ENCODE measurements at places on chromosomes 7 and 10.

GRCh38 chr7:70836946-70837345 lies 295.0 kb upstream of the GALNT17 start:
- DNase-seq: no peak

GRCh38 chr7:50141131-50141530 lies 48.1 kb upstream of the ZPBP start:
- DNase-seq: no peak

DNA sequence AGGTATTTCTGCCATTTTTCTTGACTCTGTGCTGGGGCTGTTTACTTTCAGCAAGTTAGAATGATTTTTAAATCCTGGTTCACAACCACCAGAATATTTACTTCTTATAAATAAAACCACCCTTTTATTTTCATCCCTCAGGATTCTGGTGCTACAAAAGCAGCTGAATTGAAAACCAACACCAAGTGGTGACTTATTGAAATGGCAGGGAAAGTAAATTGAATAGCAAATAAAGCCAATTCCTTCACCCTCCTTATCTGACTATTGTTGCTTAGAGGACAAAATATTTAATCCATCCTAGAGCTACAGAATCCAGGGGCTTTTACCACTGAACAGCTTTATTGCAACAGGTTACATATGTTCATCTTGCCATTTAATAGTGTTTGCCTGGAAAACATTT lies 828.6 kb upstream of the GHITM start:
- no peak for DNase-seq

GRCh38 chr7:23788843-23789242 lies 78.8 kb downstream of the STK31 start:
- no peak for DNase-seq

DNA sequence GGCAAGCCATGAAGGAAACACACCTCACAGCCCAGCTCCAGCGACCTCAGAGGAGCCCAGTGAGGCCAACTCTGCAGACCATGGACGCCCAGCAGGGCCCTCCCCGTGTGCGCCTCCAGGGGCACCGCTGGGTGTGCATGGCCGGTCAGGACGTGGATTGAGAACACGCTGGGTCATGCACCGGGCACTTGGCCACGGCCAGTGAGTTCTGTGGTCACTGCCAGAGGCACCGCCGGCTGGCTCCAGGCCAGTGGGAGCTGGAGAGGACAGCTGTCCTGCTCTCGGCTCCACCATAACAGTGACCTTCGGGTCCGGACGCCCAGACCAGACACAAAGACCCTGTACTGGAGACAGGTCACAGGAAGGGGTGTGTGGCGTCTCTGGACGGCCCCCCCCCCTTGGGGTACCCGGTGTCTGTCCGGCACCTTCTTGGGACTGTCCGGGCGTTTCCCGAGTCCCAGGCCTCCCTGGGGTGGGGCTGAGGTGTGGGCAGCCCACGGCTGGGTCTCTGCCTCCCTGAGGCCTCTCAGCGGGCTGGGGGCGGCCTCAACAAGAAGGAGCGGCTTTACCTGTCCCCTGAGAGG lies 50.4 kb upstream of the NKX6-2 start:
- DNase-seq: no peak

DNA sequence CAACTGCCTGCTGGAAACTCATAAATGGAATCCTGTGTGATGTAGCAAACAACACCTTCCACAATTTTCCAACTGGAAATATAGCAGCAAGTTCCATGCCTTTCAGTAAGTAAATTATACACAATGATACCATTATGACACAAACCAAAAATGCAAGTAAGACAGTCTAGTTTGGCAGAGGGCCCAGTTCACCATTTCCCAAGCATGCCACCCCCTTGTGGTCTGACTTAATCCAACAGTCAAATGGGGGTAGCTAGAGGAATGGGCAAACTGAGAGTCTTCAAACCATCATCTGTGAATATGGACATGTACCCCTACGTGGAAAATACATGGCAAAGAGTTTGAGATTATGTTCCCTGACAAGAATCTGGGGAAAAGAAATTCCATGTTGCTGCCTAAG lies 137.6 kb upstream of the VWC2 start:
- no peak for DNase-seq

GRCh38 chr10:90872648-90873020 lies 860 bp downstream of the RPP30 start:
- DNase-seq: no peak

DNA sequence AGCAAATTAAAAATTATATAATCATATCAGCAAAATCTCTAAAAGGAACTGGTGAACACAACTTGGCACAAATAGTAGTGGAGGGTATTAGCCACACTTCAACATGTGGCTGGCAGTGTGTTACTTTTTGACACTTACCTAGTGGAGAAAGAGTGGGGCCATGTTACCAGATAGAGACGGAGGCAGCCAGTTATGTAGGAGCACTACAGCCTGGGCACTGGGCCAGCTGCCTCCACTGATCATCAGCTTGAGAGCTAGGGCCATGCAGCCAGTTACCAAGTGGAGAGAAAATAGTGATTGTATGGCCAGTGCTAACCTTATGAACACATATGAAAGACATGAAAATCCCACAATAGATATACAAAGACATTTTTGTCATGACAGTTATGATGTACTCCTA lies 243.1 kb downstream of the CTNNA3 start:
- no peak for DNase-seq

DNA sequence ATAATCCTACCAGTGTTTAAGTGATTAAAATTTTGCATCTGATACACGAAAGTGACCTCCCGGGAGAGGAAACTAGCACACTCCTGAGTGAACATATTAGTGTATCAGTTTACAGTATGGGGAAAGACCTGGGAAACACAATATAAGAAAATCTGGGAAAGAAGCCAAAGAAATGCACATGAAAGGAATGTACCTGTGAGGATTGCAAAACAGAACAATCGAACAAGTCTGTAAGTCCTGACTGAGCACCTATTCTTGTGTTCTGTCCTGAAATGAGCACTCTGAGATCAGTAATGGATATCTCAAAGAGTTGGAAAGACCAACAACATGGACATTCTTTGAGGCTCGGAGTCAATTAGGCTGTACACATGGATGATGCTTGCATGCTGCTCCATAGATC lies 554.7 kb downstream of the SORCS3 start:
- DNase-seq: no peak

- DNase-seq: no peak
These were observed 144.8 kb upstream of the KLF14 start for GRCh38 chr7:130878785-130879184.

DNA sequence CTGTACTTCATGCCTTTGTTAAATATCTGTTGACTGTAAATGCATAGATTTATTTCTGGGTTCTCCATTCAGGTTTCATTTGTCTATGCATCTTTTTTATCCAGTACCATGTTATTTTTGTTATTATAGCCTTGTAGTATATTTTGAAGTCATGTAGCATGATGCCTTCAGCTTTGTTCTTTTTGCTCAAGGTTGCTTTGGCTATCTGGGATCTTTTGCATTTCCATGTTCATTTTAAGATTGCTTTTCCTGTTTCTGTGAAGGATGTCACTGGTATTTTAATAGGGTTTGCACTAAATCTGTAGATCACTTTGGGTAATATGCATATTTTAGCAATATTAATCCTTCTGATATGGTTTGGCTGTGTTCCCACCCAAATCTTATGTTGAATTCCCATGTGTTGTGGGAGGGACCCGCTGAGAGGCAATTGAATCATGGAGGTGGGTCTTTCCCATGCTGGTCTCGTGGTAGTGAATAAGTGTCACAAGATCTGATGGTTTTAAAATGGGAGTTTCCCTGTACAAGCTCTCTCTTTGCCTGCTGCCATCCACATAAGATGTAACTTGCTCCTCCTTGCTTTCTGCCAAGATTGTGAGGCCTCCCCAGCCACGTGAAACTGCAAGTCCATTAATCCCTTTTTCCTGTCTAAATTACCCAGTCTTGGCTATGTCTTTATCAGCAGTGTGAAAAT lies 302.8 kb upstream of the SEMA3C start:
- no peak for DNase-seq

DNA sequence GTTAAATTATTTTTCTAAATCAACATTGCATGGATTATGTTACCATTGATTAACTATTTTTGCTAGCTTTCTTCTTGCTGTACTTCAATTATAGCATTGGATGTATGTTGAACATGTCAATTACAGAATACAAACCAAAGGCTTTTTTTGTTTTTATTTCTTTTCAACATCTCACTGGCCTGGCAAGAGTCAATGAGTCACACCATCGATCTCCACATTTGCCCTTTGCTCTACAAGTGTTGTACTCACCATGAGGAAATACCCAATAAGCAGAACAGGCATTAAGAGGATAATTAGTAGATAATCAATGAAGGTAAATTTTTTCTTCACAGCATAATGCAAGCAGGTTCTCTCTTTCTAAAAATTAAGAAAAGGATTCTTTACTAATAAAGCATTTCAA lies 23.3 kb downstream of the ANKRD22 start:
- no peak for DNase-seq

- DNase-seq: no peak
These were observed 137.2 kb upstream of the GPR22 start for GRCh38 chr7:107332488-107333269.

GRCh38 chr10:101807158-101807557 lies 11.1 kb downstream of the OGA start:
- no peak for DNase-seq

DNA sequence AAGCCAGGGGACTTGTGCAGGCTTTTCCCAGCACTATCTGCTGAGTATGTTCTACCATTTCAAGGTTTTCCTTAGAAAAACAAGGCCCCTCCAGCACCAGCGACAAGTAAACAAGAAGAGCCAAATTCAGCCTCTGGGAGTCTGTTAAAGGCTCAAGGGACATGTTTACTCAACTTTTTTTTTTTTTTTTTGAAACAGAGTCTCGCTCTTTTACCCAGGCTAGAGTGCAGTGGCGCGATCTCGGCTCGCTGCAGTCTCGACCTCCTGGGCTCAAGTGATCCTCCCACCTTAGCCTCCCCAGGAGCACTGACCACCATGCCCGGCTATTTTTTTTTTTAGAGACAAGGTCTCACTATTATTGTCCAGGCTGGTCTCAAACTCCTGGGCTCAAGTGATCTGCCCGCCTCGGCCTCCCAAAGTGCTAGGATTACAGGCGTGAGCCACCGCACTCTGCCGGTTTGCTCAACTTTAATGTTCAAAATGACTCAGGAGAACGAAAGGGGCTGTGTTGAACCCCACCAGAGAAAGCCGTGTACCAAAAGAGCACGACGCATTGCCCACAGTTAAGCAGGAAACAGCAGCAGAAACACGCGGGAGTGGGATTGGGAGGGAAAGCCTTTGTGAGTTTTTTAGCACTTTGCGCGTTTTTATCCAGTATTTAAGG lies 772 bp downstream of the PRDX3 start:
- DNase-seq: peak; percentile 8

GRCh38 chr7:12094365-12094921 lies 116.7 kb upstream of the TMEM106B start:
- DNase-seq: no peak

- no peak for DNase-seq
These were observed 57.9 kb downstream of the MRC1 start for GRCh38 chr10:17867056-17867455.

DNA sequence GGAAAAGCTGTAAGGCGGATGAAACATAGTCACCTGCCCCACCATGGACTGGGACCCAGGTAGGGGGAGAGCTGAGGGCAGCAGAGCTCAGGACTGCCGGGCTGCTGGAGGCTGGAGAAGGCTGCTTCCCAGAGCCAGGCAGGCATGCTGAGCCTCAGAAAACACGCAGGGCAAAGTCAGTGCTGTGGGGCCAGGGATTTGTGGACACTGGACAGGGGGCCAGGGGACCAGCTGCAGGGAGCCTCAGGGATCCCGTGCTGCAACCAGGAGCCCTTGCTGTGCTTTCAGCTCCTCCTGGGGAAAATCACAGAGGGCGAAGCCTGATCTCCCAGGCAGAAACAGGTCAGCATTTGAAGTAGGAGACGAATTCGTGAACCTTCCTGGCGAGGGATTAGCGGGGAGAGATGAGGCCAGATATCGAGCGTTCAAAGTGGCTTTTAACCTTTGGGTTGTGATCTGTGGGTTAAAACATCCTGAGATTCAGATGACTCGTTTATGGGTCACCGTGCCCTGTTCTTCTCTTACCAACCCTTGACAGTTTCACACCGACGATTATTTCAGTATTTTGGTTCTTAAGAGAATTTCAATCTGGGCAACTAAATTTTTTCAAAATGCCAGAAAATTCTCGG lies 85.6 kb upstream of the SHH start:
- no peak for DNase-seq

- no peak for DNase-seq
These were observed 128.7 kb upstream of the LANCL2 start for GRCh38 chr7:55236476-55236875.

GRCh38 chr10:93071674-93072224 lies 1.9 kb upstream of the CYP26A1 start:
- DNase-seq: no peak

DNA sequence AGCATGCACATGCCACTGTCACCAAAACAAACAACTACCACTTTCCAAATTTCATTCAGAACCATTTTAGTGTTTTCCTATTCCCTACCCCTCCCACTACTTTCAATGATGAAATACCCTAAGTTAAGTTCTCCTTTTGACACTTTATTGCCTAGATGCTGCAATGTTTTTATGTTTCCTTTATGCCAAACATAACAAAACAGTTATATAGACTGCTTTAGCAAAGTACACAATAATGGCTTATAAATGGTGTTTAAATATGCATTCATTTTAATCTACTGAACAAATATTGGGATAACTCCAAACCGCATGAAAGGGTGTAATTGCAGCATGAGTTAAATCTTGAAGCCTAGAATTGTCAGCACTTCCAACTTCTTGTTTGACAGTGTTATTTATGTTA lies 69.2 kb downstream of the PHYHIPL start:
- DNase-seq: no peak

- no peak for DNase-seq
These were observed 7.6 kb downstream of the CYP26A1 start for GRCh38 chr10:93081318-93081717.

DNA sequence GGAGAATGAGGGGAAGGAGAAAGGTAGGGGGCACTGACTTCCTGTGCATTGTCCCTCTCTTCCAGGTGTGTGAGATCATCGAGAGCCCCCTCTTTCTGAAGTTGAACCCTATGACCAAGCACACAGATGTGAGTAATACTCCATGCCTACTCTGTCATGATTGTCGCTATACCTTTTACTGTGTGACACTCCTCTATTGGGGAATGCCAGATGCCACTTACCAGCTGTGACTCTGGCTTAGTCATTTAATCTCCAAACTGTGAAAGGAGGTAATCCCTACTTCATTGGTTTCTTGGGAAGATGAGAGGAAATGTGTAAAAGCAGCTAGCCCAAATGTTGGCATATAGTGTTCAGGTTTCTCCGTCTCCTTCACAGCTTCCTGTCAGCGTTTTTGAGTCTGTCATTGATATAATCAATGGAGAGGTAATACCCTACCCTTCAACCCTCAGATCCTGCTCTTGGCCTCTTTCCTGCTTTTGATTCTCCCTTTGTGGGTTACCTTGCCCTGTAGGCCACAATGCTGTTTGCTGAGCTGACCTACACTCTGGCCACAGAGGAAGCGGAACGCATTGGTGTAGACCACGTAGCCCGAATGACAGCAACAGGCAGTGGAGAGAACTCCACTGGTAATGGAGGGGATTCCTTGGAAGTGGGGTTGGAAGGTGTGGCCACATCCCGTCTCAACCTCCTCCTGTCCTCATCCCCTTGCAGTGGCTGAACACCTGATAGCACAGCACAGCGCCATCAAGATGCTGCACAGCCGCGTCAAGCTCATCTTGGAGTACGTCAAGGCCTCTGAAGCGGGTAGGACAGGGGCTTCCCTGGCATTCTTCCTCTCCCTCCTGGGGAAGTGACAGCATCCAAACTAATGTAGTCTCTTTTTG lies 2.0 kb downstream of the COPS6 start:
- no peak for DNase-seq

- no peak for DNase-seq
These were observed 48.1 kb downstream of the CD36 start for GRCh38 chr7:80686576-80686975.
